Peyer's patch (tissue), 4 donors: ENCODE measurements at places on chromosomes 16 and 17. TPM values are rescaled to one million over a fixed set of nuclear protein-coding genes. Genes with fewer than 3 reads are reported as not detected.

DNA sequence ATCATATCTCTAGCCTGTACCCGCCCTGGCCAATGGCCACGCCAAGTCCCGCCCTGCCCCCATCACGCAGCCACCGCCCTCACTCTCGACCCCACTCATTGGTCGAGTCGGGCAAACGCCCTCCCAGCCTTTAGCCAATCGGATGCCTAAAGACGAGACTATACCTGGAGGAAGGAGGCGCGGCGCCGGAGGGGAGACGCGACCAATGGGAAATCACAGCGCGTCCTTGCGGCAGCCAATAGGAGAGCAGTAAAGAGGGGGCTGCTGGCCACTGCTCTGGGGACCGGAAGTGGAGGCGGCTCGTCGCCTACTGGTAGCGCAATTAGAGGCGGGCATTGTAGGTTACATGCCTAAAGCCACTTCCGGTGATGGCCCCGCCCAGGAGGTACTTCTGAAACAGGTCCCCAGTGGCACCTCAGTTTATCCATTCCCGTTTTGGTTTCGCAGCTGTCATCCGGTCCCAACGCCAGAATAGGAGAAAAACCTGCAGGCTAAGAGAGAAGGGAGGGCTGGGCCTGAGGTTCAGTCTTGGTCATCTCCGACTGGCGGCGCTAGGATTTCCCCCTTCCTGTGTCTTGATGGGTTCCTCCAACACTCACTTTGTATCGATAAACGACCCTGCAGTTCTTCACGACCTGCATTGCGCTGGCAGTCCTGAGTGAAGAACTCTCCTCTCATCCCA lies 3.6 kb upstream of the MTMR4 start:
- DNase-seq, result peak; percentile 100

DNA sequence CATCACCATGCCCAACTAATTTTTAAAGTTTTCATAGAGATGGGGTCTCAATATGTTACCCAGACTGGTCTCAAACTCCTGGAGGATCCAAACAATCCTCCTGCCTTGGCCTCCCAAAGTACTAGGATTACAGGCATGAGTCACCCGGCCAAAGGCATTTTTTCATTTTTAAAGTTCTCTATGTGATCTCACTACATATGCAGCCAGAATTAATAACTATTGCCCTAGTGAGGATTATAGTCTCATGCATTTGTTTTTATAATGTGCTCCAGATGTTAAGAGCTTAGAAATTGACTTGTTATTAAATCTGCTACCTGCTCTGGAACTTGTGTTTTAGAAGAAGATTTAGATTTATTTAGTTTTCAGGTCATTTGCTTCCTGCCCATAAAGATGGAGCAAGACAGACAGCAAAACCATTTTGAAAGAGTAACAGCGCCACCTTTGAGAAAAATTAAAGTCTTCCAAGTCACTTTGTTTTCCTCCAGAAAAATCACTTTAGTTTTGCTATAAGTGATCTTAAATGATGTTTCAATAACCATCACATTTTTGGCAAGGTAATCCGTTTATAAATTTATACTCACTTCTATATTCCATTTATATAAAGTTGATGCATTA lies 79.5 kb downstream of the CA4 start:
- DNase-seq, result no peak

DNA sequence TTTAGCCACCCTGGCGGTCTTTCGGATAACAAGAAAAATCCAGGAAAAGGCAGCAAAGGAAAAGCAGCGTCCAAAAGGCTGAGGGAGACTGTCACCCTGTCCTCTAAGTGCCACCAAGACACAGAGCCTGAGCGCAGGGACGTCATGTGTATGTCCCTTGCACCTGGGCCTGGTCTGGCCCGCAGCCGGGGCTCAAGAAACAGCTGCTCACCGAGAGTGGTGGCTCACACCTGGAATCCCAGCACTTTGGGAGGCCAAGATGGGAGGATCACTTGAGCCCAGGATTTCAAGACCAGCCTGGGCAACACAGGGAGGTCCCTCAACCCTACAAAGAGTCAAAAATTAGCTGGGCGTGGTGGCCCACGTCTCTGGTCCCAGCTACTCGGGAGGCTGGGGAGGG lies 9.2 kb upstream of the MEAK7 start:
- DNase-seq, result no peak

DNA sequence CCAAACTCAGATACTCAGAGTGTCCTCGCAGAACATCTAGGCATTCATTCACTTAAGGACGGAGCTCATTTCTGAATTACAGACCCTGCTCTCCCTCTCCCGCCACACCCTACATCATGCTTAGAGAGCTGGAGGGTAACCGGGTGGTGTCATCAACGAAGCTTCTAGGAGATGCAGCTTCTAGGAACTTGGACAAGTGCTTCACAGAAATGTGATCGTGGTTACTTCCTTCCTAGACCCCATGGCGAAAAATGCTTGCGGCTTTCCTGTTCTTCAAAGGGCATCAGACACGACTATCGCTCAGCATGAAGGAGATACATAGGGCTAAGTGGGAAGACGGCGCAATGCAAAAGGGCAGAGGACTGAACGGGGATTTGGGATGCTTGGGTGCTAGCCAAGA lies 126.8 kb downstream of the ZFHX3 start:
- no peak for DNase-seq

- DNase-seq, result no peak
These were observed 35.8 kb upstream of the C1QL1 start for GRCh38 chr17:45003877-45004276.

DNA sequence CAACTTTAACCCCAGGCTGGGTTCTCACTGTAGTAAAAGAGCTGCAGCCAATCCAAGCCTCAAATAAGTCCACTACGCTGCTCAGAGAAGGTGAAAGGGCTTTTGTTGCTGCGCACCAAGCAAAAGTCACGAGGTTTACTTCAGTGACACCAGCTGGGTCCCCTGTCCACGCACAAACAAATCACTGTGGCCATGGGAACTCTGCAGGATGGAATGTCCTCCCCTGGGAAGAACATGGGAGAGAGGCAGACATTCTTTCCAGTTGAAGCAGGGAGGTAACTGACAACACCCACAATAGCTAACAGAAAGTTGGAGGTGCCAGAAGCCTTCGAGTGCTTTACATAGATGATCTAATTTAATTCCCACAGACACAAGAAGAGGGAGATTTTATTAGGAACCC lies 181.9 kb downstream of the PMP22 start:
- no peak for DNase-seq

DNA sequence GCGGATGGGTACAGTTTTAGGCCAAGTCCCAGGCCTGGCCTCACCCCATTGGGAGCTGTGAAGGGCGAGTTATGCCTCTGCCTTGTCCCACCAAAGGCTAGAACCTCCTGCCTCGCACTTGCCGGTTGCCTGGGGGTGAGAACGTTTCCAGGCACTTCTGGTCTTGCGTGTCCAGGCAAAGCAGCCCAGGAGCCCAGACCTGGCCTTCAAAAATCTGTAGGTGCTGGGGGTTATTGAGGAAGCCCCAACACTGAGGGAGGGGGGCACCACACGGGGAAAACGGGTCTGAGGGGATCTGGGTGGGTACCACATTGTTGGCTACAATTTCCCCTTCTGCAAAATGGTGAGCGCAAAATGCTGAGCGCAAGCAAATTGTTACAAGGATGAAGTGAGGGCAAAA lies 12.2 kb upstream of the ATP2C2 start:
- DNase-seq, result no peak

DNA sequence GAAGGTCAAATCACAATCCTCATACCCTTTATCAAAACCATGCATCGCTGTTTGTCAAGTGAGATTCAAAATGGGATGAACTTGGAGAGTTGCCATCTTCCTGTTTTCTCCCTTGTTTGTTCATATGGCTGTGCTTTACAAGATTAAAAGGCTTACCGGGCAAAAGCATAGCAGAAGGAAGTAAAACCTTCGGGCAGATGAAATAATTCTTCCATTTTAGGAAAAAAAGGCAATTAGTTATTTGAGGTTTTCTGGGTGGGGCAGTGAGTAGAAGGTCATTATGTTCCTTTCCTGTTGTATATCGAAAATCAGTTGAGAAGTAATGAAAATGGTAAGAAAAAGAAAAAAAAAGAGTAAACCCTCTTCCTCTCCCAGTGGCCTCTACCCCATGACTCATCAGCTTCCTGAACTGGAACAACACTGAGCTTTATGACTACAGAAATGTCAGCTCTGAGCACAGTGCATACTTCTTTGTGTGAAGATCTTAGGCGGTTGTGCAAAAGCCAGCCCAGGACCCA lies 369.2 kb downstream of the CDH13 start:
- no peak for DNase-seq

GRCh38 chr16:27433636-27434035 lies 31.7 kb downstream of the IL21R start:
- no peak for DNase-seq

DNA sequence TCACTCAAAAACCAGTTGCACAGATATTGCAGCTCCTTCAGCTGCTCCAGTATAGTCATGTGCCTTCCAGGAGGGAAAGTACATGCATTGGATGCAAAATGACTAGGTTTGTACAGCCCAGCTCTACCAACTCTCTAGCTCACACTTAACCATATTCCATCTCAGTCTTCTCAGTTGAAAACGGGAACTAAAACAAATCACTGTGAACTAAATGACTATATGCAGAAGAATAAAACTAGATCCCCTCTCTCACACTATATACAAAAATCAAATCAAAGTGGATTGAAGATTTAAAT lies 24.9 kb downstream of the DCUN1D3 start:
- DNase-seq, result no peak

GRCh38 chr16:26070302-26071100 lies 378.7 kb downstream of the HS3ST4 start:
- no peak for DNase-seq

GRCh38 chr17:788551-788950 lies 6.4 kb downstream of the MRM3 start:
- DNase-seq, result no peak

DNA sequence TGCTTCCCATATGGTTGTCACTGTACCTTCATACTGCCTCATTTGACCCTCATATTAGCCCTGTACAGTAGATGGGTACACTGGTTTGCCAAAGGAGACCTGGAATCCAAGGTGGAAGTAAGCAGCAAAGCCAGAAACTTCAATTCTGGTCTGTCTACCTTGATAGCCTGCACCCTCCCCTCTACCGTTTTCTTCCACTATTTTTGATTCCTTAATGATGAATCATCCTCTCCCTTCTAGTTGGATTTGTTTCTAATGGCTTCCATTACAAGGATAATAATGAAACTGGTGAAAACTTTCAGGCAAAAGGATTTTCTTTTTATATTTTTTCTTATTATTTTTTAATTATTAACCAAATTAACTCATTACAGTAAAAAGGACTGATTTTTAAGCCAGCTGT lies 17.3 kb downstream of the TAC4 start:
- no peak for DNase-seq

- DNase-seq, result no peak
These were observed 10.4 kb upstream of the FAM20A start for GRCh38 chr17:68611353-68612208.

GRCh38 chr16:76464955-76465620 lies 187.9 kb downstream of the CNTNAP4 start:
- DNase-seq, result no peak

GRCh38 chr17:80264205-80265075 lies 3.8 kb downstream of the RNF213 start:
- DNase-seq, result peak; percentile 63

DNA sequence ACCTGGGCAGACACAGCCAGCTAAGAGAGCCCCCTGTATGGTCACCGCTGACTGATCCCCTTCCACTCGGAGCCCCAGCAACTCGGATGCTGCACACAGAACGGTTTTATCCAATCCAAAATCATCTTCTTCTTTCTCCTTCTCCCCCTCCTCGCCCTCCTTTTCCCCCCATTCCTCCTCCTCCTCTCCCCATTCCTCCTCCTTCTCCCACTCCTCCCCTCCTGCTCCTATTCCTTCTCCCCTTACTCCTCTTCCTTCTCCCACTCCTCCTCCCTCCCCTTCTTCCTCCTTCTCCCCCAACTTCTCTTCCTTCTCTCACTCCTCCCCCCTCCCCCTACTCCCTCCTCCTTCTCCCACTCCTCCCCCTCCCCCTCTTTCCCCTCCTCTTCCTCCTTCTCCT lies 30.4 kb upstream of the MEAK7 start:
- DNase-seq, result no peak

GRCh38 chr17:1362964-1363363 lies 37.1 kb downstream of the YWHAE start:
- peak; percentile 59 for DNase-seq

DNA sequence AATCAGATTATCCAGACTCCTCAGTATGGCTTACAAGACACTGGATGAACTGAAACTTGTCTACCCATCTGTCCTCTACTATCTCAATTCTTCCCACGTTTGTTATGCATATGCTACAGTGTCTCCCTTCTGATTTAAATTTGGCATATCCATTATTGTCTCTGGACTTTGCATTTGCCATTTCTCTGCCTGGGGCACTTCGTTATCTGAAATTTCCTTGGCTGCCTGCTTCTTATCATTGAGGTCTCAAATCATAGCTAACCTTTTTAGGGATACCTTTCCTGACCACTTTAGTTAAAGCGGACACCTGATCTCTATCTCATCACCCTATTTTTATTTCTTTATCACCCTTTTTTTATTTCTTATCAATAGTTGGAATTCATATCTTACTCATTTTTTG lies 853.4 kb downstream of the KCNJ2 start:
- no peak for DNase-seq

DNA sequence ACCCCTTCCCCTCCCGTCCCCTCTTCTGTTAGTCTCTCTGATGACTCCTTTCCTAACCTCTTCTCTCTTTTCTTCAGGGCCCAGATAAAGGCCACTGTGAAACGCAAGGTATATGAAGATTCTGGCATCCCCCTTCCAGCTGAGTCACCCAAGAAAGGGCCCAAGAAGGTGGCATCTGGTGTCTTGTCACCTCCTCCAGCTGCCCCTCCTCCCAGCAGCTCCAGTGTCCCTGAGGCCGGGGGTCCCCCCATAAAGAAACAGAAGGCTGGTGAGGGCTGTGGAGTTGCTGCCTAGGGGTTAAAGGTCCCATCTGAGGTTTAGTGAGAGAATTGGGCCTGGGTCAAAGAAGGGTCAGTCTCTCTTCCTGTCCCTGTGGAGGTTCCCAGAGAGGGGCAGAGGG lies 4.0 kb downstream of the RNASEK start:
- DNase-seq, result no peak

DNA sequence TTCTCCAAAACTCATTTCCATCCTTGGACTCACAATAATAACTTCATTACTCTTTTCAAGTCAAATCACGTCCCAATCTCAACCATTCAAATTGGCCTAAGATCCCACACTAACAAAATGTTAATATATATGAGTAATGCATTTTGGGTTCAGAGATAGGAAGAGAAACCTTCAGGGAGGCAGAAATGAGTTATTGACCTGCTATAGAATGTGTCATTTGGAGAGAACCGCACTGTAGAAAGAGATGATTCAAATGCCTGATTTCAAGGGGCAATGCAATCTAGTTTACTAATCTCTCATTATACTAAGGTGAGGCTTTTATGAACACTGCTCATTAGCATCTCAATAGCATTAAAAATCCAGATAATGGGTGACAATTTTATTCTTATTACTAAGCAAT lies 1595.0 kb upstream of the GOT2 start:
- no peak for DNase-seq

STH gene
- total RNA-seq, result not detected

PRRT2 gene
- 3.3 TPM for total RNA-seq

MNT gene
- 41.2 TPM for total RNA-seq

SPPL2C gene
- not detected for total RNA-seq

GLIS2 gene
- 0.35 TPM for total RNA-seq

HS3ST3B1 gene
- total RNA-seq, result 2.1 TPM

SDR42E2 gene
- total RNA-seq, result not detected

WRAP53 gene
- 4.6 TPM for total RNA-seq

CD7 gene
- total RNA-seq, result 11.6 TPM

DNAH9 gene
- total RNA-seq, result 0.13 TPM

GRAP gene
- total RNA-seq, result 3.0 TPM
